ENCODE measurements at places on chromosomes 4 and X.

- DNase-seq: no peak
These were observed 18.8 kb upstream of the YTHDC1 start for GRCh38 chr4:68368691-68369131.

- DNase-seq: no peak
These were observed 81.1 kb downstream of the FAM47B start for GRCh38 chrX:35023683-35024082.

DNA sequence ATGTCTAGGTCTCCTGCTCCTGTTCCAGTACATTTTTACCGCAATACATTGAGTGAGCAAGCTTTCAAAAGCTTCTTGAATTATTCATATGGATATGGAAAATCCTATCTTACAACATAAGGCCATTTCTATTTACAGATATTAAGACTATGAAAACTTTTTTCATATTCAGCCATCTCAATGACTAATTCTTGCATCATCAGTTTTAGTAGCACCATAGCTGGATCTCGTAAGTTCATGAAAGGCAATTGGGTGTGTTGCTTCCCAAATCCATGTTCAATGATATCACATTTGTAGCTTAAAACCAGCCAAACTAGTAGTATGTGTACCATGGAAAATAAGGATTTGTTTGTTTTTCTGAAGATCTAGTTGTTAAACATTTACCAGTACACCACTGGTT, 118.3 kb upstream of the GABRA2 start:
- DNase-seq: no peak

DNA sequence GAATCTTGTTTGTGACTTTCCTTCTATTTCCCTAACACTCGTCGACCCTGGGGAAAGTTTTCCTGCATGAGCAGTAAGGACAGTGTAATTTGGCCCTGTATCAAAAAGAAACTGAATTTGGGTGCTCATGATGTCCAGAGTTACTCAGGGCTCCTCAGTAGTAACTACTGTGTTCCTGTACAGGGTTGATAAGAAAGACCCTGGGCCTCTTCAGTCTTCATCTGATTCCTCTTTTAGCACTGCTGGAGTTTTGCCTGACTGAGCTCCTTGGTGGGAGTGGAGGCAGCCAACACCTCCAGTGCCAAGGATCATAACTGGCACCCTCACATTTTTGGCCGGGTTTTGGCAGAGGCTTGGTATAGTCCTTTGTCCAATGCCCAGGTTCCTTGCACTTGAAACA, 7.1 kb upstream of the AREG start:
- no peak for DNase-seq

- DNase-seq: no peak
These were observed 17.8 kb upstream of the ARSJ start for GRCh38 chr4:113997206-113997605.

DNA sequence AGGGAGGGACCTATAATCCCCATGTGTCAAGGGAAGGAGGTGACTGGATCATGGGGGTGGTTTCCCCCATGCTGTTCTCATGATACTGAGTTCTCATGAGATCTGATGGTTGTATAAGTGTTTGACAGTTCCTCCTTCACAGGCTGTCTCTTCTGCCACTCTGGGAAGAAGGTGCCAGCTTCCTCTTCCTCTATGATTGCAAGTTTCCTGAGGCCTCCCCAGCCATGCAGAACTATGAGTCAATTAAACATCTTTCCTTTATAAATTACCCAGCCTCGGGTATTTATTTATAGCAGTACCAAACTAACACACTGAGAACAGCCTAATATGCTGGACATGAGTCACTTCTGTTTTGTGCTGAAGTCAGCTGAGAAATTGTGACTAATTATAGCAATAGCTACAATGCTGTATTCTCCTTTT, 656.9 kb upstream of the CPEB2 start:
- DNase-seq: no peak

DNA sequence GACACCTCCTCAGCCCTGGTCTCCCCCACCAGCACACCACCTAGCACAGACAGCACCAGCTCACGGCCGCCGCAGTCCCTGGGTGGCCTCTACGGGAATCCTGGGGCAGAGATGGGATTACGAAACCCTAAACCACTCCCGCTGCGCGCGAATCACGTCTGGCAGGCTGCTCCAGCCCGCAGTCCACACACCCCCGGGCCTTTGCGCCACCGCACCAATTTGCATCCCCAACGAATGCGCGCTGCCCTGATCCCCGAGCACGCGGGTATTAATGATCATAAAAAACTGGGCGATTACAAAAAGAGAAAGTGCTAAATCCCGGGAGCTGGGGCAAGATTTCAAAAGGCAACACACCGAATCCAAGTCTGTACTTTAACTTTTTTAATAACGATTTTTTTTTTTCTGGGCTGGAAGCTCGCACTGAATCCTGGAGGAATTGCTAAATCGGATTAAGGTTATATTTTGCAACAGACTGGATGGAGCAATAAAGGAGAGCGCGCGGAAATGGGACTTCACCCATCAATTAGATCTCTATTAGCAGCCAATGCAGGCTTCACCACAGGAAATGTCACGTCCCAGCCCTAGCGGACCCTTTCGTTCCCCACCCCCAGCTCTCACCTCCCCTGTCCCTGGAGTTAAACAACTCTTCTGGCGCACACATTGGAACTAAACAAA, 69.8 kb upstream of the TMEM33 start:
- DNase-seq: no peak

DNA sequence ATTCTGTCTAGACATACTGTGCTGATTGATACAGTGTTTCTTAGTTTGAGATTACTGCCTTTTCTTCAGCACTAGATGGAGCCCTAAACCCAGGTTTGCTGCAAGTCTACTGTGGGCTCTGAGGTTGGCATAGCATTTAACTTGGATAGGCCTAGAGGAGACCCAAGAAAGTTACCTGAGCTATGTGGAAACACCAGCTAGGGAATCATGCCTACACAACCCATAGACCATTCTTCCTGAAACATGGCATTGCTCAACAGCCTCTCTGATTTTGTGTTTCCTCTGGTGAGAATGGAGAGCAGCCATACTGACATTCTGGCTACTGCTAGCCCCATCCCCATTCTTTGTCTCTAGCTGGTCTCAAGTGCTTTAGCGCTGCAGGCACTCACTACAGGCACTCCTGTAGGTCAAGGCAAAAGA, 287.7 kb upstream of the PCDH18 start:
- DNase-seq: no peak

DNA sequence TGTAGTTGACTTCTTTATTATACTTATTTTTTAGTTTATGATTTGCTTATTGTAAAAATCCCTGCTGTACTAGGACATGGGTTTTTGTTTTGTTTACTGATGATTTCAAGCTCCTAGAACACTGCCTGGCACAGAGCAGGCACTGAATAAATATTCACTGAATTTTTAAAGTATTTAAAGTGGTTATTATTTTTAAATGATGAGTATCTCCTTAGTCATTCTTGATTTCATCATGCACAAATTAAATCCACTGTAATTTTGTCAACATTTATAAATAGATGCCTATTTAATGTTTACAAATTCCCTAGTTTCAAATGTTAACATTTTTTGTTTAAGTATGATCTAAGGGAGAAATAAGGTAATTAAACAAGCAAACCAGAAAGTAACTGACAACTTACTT, 367.9 kb upstream of the SLIT2 start:
- no peak for DNase-seq

- DNase-seq: no peak
These were observed 461.8 kb downstream of the ADGRL3 start for GRCh38 chr4:61661960-61662359.

- no peak for DNase-seq
These were observed 63.0 kb upstream of the WDFY3 start for GRCh38 chr4:85029453-85029852.

DNA sequence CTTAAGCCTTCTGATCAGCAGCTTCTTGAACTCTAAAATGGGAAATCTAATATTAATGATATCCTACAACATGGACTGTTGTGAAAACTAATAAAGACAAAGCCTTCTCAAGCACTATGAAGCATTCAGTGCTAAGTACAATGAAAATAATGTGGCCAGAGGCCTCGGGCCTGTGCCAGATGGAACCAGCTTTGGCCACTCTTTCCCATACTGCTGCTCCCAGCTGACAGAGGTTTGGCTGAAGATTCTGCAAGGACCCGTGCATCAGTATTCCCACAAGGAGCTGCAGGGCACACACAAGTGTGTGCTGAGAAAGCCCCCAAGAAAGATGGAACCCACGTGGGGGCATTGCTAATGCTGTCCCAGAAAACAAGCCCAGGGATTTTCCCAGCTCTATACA, 60.5 kb upstream of the RPL34 start:
- DNase-seq: no peak

- no peak for DNase-seq
These were observed 45.9 kb upstream of the F9 start for GRCh38 chrX:139484591-139484990.

DNA sequence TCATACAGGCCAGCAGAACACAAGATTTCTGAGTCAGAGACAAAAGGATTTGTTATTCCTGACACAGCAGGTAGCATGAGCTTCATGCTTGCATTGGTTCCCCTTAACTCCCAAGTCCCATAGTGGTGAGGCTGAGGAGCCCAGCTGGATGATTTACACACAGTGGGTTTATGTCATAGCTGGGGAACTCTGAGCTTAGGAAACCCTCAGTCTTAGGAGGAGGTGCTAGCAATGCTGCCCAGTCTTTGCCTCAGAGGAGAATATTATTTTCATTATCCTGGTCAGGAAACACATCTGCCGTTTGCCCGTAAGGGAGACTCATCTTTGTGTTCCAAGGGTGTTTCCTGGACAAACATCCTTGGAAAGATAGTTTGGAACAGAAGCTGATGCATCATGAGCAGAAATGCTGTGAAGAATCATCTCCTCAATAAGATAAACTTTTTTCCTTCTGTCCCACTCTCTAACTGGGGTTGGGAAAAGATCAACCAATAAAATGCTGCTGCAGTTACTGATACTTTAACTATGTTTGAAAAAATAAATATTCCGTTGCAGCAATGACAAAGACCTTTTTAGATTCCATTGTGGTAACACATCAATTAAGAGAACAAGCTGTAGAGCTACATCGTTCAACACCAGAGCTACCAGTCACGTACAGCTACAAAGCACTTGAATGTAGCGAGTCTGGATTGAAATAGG, 146.8 kb downstream of the DCLK2 start:
- DNase-seq: no peak

DNA sequence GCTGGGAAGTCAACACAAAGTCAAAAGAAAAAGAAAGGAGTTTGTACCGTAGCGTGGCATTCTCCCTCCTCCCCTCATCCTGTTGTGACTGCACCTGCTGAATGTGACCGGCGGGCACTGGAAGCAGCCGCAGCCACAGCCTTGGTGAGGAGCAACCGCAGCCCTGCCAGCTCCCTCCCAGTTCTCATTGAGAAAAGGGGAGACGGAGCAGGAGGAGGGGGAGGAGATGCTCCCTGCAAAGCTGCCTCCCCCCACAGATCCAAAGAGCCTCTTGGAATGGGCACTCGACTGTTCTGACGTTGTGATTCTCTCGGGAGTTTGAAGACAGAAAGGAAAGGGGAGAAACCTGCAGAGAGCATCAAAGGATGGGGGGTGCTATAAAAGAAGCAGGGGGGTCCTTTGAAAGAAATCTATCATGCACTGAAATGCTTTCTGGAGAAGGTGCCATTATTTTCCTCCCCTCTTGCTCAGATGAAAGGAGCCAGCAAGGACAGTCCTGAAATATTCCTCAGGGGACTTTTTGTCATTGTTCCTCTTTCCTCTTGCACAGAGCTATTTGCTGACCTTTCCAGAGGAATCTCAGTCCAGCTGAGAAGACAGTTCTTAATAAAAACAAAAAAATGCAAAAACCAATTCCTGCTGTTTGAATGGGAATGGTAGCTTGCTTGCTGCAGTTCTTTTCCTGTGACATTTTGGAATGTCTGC, 429.7 kb downstream of the MAPK10 start:
- no peak for DNase-seq

DNA sequence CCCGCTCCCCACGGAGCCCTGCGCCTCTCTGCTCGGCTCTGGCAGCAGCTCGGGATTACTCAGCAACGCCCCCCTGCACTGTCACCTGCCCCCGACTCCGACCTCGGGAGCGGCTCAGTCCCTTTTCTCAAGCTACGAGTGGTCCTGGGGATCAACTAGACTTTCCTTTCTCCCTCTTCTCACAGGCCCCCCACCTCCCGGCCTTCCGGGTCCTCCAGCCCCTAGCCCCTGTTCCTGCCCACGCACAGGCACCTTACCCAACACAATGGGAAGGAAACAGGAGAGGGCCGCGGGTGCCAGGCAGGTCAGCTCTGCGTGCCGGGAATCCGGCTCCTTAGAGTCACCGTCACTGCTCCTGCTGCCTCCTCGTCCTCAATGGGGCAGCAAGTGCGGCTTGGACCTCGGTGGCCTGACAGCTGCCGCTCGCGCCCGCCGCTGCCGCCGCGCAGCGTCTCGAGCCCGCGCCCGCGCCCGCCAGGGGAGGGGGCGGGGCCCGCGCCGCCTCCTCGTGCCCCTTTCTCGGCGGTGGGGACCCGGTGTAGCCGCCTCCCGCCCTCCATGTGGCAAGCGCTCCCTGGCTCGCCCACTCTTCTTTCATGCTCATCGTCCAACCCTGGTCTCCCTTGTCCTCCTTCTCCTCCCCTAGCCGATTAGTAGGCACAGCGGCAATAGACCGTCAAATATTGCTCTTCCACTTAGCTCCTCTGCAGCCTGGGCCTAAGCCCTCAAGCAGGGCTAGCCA, at the start of gene RAB9B:
RAB9B (minus strand) TSS at position 455 of the 742 bp plus-strand sequence. CDS start 6,473 bp downstream, outside the sequence.
- DNase-seq: peak; percentile 50

GRCh38 chr4:5816101-5816500, 76.8 kb downstream of the CRMP1 start:
- no peak for DNase-seq

DNA sequence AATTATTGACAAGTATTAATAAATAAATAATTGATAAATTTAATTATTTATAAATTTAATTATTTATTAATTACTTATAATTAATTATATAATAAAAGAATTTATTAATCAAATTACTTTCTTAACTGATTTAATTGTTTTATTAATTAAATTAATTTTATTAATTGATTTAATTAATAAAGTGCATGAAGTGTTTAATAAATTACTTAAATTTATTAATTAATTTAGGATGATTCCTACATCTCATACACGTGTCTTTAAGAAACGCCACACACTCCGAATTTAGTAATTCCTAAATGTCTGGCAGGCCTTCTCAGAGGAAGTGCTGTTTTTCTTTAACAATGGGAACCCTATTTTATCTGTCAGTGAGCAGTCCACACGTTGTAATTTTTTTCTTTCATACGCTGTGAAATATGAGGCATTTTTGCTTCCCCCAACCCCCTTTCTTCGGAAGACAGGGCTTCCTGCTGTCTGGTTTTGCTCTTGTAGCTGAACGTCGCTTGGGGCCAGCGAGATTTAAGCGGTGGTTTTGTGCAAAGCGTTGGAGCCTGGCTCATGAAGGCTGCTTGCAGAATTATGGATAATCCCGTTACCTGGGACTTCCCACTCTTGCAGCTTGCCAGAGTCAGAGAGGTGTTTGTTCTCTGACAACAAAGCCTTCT, 46.8 kb downstream of the CRLF2 start:
- DNase-seq: no peak

GRCh38 chr4:3759236-3759635, 6.9 kb upstream of the ADRA2C start:
- DNase-seq: no peak

Measured in occipital lobe (tissue), 3 donors.